ENCODE measurements at places on chromosomes 1 and 21. TPM values are rescaled to one million over a fixed set of nuclear protein-coding genes. Genes with fewer than 3 reads are reported as not detected.

DNA sequence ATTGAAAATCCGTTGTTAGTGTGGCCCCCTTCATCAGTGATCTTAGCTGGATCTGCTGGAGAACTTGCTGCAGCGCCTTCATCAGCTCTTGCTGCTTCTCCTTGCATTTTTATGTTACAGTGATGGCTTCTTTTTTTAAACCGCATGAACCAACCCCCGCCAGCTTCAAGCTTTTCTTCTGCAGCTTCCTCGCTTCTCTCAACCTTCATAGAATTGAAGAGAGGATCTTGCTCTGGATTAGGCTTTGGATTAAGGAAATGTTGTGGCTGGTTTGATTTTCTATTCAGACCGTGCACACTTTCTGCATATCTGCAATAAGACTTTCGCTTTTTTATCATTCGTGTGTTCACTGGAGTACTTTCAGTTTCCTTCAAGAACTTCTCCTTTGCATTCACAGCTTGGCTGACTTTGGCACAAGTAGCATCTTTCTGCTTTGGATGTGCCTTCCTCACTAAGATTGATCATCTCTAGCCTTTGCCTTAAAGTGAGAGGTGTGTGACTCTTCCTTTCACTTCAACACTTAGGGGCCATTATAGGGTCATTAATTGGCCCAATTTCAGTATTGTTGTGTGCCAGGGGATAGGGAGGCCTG lies 13.1 kb downstream of the RNF187 start:
- H3K27me3 ChIP-seq = no peaks in the 10 kb centered on the region
- H3K27ac ChIP-seq = no peak overlapping the region

- no peak for DNase-seq
- no peaks in the 10 kb centered on the region for H3K27me3 ChIP-seq
Measured at GRCh38 chr1:230827081-230827681, 41.1 kb downstream of the C1orf198 start.

Gene PDPN
- total RNA-seq = 13.8 TPM

Gene FCRL2
- total RNA-seq = not detected

DNA sequence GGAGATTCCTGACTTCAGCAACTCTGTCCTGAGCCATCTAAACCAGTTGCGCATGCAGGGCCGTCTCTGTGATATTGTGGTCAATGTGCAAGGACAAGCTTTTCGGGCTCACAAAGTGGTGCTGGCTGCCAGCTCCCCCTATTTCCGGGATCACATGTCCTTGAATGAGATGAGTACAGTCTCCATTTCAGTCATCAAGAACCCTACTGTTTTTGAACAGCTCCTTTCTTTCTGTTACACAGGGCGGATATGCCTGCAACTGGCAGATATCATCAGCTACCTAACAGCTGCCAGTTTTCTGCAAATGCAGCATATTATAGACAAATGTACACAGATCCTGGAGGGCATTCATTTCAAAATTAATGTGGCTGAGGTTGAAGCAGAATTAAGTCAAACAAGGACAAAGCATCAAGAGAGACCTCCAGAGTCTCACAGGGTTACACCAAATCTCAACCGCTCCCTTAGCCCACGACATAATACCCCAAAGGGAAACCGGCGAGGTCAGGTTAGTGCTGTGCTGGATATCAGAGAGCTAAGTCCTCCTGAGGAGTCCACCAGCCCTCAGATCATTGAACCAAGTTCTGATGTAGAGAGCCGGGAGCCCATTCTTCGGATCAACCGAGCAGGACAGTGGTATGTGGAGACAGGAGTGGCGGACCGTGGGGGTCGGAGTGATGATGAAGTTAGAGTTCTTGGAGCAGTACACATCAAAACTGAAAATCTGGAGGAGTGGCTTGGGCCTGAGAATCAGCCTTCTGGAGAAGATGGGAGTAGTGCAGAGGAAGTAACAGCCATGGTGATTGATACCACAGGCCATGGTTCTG lies 2.3 kb downstream of the ZBTB37 start:
- H3K4me3 ChIP-seq = no peak overlapping the region
- no peak overlapping the region for H3K27ac ChIP-seq
- H3K36me3 ChIP-seq = peaks cover 8% of the 10 kb centered on the region
- no peak for DNase-seq
- H3K4me1 ChIP-seq = peaks cover 35% of the 10 kb centered on the region
- H3K27me3 ChIP-seq = no peaks in the 10 kb centered on the region

- no peak overlapping the region for H3K27ac ChIP-seq
- H3K4me1 ChIP-seq = no peaks in the 10 kb centered on the region
- no peaks in the 10 kb centered on the region for H3K36me3 ChIP-seq
- DNase-seq = no peak
- no peak overlapping the region for H3K4me3 ChIP-seq
Measured at GRCh38 chr1:5637171-5637570, 355.1 kb downstream of the NPHP4 start.

Gene TNNI3K
- 6.6 TPM for total RNA-seq

Measured in thoracic aorta (tissue), 2 donors.